Psoas muscle (tissue), 8 donors: ENCODE measurements at places on chromosomes 1 and 21. TPM values are rescaled to one million over a fixed set of nuclear protein-coding genes. Genes with fewer than 3 reads are reported as not detected.

Gene FABP3
- total RNA-seq = 2,603 TPM

Gene AMPD1
- 212 TPM for total RNA-seq

Gene FCRLA
- total RNA-seq = 0.49 TPM

Gene TNFAIP8L2
- total RNA-seq = 0.56 TPM

Gene DDOST
- 61.8 TPM for total RNA-seq

Gene SPRR2B
- not detected for total RNA-seq

Gene NBPF12
- 1.6 TPM for total RNA-seq

Gene TNFRSF8
- 0.86 TPM for total RNA-seq

Gene LEFTY2
- 0.13 TPM for total RNA-seq

Gene FLG2
- not detected for total RNA-seq

Gene ERG
- 11.5 TPM for total RNA-seq

Gene PHTF1
- 6.0 TPM for total RNA-seq

Gene TTC22
- total RNA-seq = not detected

Gene NBPF6
- not detected for total RNA-seq

Gene AKR7A2
- total RNA-seq = 38.5 TPM

Gene OR2L3
- total RNA-seq = not detected

Gene TMEM61
- 0.54 TPM for total RNA-seq

Gene ARHGAP30
- total RNA-seq = 1.6 TPM

Gene ANXA9
- total RNA-seq = not detected

Gene USP25
- total RNA-seq = 104 TPM

Gene ROR1
- 2.8 TPM for total RNA-seq

Gene NES
- 72.6 TPM for total RNA-seq

Gene LCA5L
- total RNA-seq = 5.3 TPM

Gene ITGB2
- total RNA-seq = 8.3 TPM

Gene LRRC8B
- total RNA-seq = 15.7 TPM

Gene GNG4
- total RNA-seq = not detected

Gene PTPRF
- total RNA-seq = 1.9 TPM

Gene DISP3
- not detected for total RNA-seq

Gene LYSMD1
- 12.3 TPM for total RNA-seq

Gene GUCA2A
- total RNA-seq = 0.44 TPM

Gene NFASC
- 2.0 TPM for total RNA-seq

Gene ATP6V1G3
- total RNA-seq = not detected

Gene PTP4A2
- total RNA-seq = 495 TPM

Gene SNRPE
- 30.4 TPM for total RNA-seq

Gene RSPO1
- total RNA-seq = not detected

Gene PPM1J
- total RNA-seq = 7.2 TPM

Gene IL23R
- not detected for total RNA-seq

Gene SMG5
- total RNA-seq = 46.8 TPM

Gene TRABD2B
- total RNA-seq = 0.49 TPM

Gene PROX1
- 20.5 TPM for total RNA-seq

Gene TCHH
- not detected for total RNA-seq

Gene SPRR1B
- total RNA-seq = not detected

Gene FCGR2B
- total RNA-seq = 8.0 TPM

Gene CSMD2
- total RNA-seq = 0.13 TPM

Gene WNT3A
- total RNA-seq = not detected

Gene DMBX1
- not detected for total RNA-seq

Gene IL12RB2
- 6.8 TPM for total RNA-seq

Gene ANKRD45
- not detected for total RNA-seq

Gene HTR6
- not detected for total RNA-seq

Gene LCE2A
- not detected for total RNA-seq

Gene NR5A2
- total RNA-seq = 0.60 TPM

Gene IFI16
- total RNA-seq = 15.6 TPM

Gene OR6K3
- total RNA-seq = not detected

Gene TSPEAR
- not detected for total RNA-seq

Gene CACNA1S
- total RNA-seq = 269 TPM

Gene ETV3L
- not detected for total RNA-seq

Gene DCDC2B
- total RNA-seq = not detected

Gene KRTAP19-8
- not detected for total RNA-seq

Gene CD55
- 102 TPM for total RNA-seq
